ENCODE measurements at places on chromosomes 11 and 22. TPM values are rescaled to one million over a fixed set of nuclear protein-coding genes. Genes with fewer than 3 reads are reported as not detected.

Gene MIOX
- 0.31 TPM for total RNA-seq

Gene MMP3
- not detected for total RNA-seq

Gene MOGAT2
- total RNA-seq, result not detected

Gene ZC3H12C
- total RNA-seq, result not detected

Gene TMPRSS13
- total RNA-seq, result 0.15 TPM

GRCh38 chr11:36034551-36035331 lies 90.9 kb downstream of the LDLRAD3 start:
- no peak overlapping the region for H3K27ac ChIP-seq
- H3K4me3 ChIP-seq, result no peak overlapping the region
- no peaks in the 10 kb centered on the region for H3K36me3 ChIP-seq
- no peaks in the 10 kb centered on the region for H3K4me1 ChIP-seq
- H3K27me3 ChIP-seq, result peaks cover 1% of the 10 kb centered on the region

DNA sequence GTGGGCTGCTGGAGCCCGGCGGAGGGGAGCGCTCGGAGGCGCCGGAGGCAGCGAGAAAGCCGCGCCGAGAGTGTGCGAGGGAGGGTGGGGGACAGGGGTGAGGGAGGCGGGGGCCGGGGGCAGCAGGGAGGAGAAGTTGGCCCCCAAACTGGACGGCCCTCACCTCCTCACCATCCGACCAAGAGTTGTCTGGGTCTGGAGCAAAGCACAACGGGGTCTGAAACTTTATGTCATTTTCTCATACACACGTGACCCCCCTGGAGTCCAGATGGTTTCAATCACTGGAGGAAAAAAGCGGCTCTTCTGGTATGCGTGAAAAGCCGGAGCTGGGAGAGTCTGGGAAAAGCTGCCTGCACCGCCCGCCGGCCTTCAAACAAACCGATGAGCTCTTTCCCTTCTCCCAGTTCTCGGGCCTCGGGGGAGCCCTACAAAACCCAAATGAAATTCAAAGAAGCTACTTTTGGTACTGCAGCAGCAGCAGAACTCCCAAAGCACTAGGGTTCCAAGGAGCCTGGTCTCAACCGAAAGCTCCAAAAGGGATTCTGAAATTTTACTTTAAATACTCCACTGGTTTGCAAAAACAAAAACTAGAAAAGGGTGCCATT lies 39.7 kb upstream of the AKIP1 start:
- no peak overlapping the region for H3K27ac ChIP-seq
- H3K36me3 ChIP-seq, result no peaks in the 10 kb centered on the region
- peaks cover 10% of the 10 kb centered on the region for H3K4me1 ChIP-seq
- no peak for DNase-seq

DNA sequence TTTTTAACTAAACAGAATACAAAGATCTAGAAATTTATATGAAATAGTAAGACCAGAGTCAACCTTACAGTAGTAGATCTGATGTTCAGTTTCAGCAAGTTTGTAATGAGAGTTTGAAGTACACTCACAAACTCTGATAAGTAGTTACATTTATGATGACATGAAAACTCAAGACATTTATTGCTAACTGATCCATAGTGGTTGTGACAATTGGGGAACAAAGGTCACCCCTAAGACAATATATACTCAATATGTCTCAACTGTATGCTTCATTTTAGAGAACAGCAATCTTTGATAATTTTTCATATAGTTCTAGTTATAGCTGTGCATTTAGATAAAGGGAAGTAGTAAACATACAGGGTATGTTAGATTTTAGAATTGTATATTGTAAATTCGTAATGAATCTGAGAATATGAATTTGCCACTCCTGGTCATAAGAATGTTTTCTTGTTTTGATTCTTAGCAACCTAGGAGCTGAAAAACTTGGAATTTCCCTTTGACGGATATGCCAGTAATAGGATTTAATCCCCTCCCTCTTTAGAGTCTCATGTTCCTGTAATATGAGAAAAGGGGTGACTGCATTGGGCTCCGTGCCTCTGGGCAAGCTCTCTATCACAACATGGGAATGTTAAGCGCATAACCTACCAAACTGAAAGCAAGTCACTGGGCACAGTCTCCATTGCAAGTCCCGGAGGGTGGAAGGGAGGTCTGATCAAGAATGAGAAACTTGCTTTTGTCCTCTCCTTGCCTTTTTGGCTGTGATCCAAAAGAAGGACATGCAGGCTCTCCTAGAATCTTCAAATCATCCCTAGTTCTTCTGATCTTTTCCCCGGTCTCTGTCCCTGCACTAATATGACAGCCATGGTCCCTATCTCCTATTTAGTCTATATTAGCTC lies 11.4 kb downstream of the OR10D3 start:
- H3K27ac ChIP-seq, result no peak overlapping the region
- peaks cover 19% of the 10 kb centered on the region for H3K27me3 ChIP-seq
- H3K36me3 ChIP-seq, result no peaks in the 10 kb centered on the region
- H3K4me3 ChIP-seq, result no peak overlapping the region

GRCh38 chr11:17353821-17354600 lies 2.4 kb downstream of the NCR3LG1 start:
- H3K4me1 ChIP-seq, result peaks cover 25% of the 10 kb centered on the region
- no peak overlapping the region for H3K27ac ChIP-seq
- H3K36me3 ChIP-seq, result peaks cover 3% of the 10 kb centered on the region
- peaks cover 7% of the 10 kb centered on the region for H3K27me3 ChIP-seq
- H3K4me3 ChIP-seq, result peak overlapping the region; percentile 81

- peaks cover 5% of the 10 kb centered on the region for H3K36me3 ChIP-seq
- H3K4me1 ChIP-seq, result peaks cover 25% of the 10 kb centered on the region
- no peak for DNase-seq
- no peak overlapping the region for H3K27ac ChIP-seq
- peaks cover 16% of the 10 kb centered on the region for H3K27me3 ChIP-seq
Measured at GRCh38 chr11:57479911-57480310, 19.6 kb downstream of the RTN4RL2 start.

DNA sequence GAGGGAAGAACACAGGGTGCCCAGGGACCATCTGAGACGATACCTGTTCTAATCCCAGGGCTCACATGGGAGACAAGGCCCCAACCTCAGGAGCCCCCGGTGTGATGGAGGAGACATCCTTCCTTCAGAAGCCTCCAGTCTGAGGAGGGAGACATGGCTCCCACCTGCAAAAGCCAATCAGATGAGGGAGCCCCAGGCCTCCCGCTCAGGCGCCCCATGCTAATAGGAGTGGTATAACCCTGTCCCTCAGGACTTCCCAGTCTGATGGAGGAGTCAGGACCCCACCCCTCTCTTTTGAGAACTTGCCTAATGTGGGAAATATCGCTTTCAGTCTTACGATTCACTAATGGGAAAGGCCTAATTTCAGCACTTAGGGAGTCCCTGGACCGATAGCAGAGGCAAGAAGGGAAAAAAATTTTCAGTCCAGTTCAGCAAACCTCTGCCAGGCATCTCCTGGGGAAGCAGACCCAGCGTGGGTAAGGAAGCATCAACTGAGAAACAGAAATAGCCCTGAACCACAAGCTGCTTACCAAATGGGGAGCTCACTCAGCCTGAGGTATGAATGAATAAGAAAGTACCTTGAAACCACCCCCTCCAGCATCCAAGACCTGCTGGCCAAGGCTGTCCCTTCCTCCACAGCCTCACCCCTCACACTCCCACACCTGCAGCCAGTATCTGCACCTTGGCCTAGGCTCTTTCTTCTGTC lies 5.9 kb downstream of the ARRB1 start:
- H3K4me3 ChIP-seq, result no peak overlapping the region
- peak overlapping the region; percentile 59 for H3K27ac ChIP-seq
- H3K4me1 ChIP-seq, result peaks cover 95% of the 10 kb centered on the region

- no peak overlapping the region for H3K27ac ChIP-seq
- peaks cover 7% of the 10 kb centered on the region for H3K27me3 ChIP-seq
- H3K4me3 ChIP-seq, result no peak overlapping the region
- no peaks in the 10 kb centered on the region for H3K4me1 ChIP-seq
- DNase-seq, result no peak
- no peaks in the 10 kb centered on the region for H3K36me3 ChIP-seq
Measured at GRCh38 chr11:8389029-8389996, 125.6 kb upstream of the LMO1 start.

DNA sequence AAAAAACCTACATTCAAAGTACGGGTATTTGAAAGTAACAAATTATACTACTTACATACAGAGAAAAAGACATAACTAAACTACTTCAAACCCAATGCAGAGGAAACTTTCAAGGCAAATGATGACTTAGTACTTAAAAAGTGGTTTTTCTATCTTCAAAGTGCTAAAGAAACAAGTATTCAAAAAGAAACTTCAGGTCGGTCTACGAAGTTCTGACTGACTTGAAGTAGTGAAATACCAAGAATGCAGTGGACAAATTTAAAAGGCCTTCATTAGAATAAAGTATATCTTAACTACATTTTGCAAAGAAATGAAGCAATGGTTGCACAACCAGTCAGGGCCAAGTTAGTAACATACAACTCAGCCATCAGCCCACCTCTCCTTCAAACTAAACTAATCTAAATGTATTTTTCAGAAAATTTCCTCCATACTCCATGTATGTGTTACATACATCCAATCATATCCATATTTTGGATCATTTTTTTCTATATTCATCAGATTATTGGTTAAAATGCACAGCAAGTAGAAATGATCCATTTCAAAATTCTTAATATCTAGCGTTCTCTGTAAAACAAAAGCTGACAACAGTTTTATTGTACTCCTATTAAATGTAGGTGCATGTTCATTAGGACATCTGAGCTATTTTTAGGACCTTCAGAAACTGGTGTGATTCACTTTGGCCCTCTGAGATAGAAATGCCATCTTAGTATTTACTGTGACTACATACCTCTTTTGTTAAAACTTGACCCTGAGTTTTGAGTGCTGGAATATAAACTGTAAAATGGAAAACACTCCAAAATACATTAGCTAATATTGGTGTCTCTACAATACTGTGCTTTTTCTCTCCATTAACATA lies 49.9 kb downstream of the BIRC2 start:
- H3K27ac ChIP-seq, result peak overlapping the region; percentile 63
- no peaks in the 10 kb centered on the region for H3K27me3 ChIP-seq
- H3K4me3 ChIP-seq, result no peak overlapping the region
- DNase-seq, result no peak
- peaks cover 48% of the 10 kb centered on the region for H3K4me1 ChIP-seq
- peaks cover 39% of the 10 kb centered on the region for H3K36me3 ChIP-seq

DNA sequence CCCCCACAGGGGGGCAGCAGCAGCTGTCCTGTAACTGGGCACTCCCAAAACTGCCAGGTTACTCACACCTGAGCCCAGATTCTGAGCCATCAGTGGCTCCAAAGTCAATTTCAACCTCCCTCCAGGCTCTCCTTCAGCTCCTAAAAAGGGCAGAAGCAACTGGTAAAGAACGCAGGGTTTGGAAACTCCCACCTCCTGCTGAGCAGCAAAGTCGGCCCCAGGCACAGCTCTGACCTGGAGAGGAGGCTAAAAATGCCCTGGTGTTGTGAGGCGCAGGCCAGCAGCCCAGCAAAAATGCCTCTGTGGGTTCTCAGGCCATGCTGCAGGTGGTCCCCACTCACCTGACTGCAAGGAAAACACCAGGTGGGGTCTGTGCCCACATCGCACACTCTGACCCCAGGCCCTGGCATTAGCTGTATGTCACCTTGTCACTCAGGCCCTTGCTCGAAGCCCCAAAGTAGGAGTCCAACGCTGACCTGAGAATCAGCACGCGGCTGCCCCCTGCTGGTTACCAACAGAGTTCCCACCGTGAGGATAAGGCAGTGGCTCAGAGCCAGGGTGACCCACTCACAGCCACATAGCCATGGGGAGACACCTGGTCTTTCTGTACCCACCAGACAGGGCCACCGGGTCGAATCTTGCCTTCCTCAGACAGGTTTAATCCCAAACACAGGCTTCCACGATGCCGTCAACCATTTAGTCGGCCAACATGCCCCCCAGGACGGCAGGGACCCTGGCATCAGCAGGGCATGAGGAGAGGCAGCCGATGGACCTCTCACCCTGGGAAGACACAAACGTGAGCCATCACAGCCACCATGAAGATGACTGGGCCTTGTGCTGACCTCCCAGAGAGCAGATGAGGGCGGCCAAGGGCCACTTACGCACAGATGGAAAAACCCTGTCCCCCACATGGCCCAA lies 11.1 kb downstream of the POLR3H start:
- peak; percentile 78 for DNase-seq
- peaks cover 22% of the 10 kb centered on the region for H3K36me3 ChIP-seq
- no peak overlapping the region for H3K27ac ChIP-seq
- no peak overlapping the region for H3K4me3 ChIP-seq
- peaks cover 2% of the 10 kb centered on the region for H3K4me1 ChIP-seq

Measured in activated naive CD4-positive, alpha-beta T cell treated with anti-CD3 and anti-CD28 coated beads for 36 hours (primary cell).